Urothelium cell line (cell line): ENCODE measurements at places on chromosomes 7 and 10.

DNA sequence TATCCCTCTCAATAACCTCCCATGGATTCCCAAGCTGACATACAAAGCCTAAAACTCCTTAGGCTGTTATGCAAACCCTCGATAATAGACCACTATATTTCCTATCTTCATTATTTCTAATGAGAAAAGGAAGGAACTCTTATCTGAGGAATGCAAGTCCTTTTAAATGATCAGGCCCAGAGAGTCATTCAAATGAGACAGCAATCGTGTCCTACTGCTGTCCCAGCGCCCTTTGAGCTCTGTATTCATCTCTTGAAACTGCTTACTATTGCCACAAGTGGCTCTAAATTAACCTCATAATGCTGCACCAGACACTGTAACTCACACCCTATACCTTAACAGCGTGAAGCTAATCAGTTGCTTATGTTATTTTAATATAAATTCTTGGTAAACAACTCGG is 182.1 kb upstream of the NAMPT start:
- no peak for DNase-seq

DNA sequence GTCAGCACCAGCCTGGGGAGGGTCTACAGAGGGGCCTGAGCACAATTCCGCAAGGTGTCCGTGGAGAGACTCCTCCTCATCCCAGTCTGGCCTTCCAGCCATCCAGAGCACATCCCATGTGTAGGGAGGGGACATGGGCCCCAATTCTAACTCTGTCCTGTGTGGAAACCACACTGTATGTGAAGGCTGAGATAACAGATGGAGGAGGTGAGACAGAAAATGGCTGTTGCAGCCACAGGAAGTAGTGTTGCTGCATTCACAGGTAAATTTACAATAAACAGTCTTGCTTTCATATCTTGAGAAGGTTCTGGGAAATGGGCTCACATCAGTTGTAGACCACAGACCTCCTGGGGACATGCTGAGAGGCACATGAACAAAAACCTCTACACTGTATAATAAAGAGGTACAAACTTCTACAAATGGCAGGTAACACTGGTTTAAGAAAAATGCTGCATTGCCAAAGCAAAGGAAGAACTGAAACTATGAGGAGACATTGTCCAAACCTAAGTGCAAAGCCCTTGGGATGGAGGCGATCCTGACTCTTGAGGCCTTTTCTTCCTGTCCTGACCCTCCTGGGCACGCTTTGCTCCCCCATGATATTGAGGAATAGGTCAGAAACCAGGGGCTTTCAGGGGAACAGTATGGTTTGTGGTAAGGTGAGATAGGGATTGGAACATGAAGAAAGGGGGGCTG is 21.6 kb upstream of the GIMAP2 start:
- no peak for DNase-seq

- no peak for DNase-seq
These were observed at the start of the genes ACTR3C and LRRC61 for GRCh38 chr7:150322833-150323681. ACTR3C (minus strand) TSS chr7:150323545; CDS start chr7:150295296, 28,249 bp downstream. LRRC61 (plus strand) TSS chr7:150323355; CDS start chr7:150336862, 13,507 bp downstream.

GRCh38 chr7:5296015-5296610 is 13.4 kb downstream of the SLC29A4 start:
- no peak for DNase-seq

DNA sequence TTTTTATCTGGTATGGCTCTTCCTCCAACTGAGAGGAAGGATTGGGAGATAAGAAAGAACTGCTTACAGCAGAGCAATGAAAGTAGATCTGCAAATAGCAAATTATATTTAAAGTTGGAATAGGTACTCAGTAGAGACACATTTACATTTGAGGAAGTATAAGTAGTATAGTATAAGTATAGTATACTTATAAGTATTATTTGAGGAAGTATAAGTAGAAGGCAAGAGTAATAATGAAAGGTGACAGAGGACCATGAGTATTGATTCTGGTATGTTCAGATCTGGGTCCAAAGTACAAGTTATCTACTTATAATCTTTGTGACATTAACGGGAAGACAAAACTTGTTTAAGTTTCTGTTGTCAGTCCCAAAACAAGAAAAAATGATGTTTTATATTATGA is 527.6 kb upstream of the SORCS1 start:
- DNase-seq = no peak

GRCh38 chr10:126175641-126176262 is 212.5 kb downstream of the ADAM12 start:
- DNase-seq = no peak

DNA sequence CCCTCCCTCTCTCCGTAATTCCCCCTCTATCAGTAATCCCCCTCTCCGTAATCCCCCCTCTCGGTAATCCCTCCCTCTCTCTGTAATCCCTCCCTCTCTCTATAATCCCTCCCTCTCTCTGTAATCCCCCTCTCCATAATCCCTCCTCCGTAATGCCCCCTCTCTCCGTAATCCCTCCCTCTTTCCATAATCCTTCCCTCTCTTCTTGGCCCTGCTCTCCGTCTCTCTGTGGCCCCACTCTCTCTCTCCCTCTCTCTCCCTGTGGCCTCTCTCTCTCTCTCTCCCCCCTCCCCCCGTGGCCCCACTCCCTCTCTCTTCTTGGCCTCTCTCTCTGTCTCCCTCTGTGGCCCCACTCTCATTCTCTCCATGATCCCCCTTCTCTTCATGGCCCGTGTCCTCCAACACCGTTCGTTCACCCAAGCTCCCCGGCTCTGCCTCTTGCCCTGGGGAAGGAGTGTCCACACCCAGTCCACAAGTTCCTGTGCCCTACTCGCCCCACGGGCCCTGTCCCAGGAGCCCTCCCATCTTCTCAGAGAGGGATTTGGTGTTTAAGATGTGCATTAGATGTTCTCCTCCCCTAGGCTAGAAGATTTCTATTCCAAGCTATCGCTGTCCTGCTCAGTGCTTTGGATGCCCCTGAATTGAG is 19.8 kb downstream of the SHH start:
- DNase-seq = no peak

GRCh38 chr7:50962962-50963374 is 180.3 kb upstream of the GRB10 start:
- DNase-seq = peak; percentile 99

GRCh38 chr10:90822508-90822907 is 35.3 kb downstream of the HTR7 start:
- no peak for DNase-seq

DNA sequence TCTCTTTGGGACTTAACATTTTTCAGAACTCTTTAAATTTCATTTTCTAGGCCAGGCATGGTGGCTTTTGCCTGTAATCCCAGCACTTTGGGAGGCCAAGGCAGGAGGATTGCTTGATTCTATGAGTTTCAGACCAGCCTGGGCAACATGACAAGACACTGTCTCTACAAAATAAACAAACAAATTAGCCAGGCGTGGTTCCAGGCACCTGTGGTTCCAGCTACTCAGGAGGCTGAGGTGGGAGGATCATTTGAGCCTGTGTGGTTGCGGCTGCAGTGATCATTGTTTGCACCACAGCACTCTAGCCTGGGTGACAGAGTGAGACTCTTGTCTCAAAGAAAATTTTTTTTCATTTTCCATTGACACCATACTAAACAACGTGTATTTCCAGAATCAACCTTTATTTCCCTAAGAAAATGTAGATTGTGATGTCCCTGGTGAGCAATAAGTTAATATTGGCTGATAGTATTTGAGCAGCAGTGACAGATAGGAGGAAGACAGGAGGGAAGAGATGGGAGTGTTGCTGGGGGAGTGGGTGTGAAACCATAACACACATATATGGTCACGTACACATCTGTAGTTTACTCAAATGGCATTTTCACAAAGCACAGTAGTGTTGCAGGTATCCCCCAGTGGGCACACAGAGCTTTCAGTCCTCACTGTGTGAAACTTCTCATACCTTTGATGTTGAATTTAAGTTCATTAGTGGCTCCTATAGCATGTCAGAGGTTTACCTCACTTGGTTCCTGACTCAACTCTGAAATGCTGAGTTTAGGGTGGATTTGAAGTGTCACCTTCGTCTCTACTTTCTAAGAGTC is 205.6 kb downstream of the AUTS2 start:
- DNase-seq = no peak

- no peak for DNase-seq
These were observed 82.1 kb downstream of the AVL9 start for GRCh38 chr7:32577421-32577820.

DNA sequence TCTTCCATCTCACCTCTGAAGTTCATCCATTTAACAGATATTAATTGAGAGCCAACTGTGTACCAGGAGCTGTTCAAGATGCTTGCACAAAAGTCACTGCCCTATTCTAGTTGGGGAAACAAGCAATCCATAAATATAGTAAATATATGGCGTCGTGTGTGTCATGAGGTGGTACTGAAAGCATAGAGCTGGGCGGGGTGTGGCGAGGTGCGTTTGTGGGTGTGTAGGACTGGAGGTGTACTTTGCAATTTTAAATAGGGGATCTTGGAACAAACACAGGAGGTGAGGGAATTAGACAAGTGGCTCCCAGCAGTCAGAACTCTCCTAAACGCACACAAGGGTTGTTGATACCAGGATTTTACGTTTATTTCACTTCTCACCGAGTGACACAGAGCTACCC is 490 bp upstream of the ZNF239 start:
- no peak for DNase-seq

DNA sequence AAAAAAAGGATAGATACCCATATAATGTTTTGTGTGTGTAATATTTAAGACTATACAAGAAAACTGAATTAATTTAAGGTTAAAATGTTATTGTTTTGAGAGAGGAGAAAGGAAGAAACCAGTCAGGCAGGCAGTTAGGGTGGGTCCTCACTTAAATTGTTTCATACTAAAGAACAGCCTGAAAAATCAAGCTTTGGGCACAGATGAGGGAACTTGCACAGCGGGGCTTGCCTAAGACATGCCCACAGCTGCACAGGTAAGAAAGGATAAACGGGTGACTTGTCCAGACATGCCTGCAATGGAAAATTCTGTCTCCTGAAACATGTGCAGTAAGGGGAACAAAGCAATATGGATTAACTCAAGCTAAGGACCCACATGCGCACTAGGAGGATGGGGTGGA is 158.4 kb downstream of the BBS9 start:
- no peak for DNase-seq

DNA sequence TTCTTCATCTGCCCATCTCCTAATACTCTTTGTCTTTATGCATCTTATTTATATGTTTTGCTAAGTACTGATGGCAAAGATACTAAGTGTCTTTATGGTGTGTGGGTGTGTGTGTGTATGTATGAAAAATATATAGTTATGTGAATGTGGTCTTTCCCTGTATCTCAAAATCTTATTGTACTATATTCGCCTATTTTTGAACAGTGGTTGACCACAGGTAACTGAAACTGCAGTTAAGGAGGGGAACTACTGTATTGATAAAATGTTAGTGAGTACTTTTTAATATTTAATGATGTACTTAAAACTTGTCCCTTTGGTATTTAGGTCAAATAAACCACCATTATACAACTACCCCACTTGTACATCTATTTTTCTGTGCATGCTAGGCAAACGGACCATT is 85.9 kb downstream of the ADD3 start:
- DNase-seq = no peak

GRCh38 chr7:38855386-38855785 is 53.6 kb downstream of the VPS41 start:
- no peak for DNase-seq

DNA sequence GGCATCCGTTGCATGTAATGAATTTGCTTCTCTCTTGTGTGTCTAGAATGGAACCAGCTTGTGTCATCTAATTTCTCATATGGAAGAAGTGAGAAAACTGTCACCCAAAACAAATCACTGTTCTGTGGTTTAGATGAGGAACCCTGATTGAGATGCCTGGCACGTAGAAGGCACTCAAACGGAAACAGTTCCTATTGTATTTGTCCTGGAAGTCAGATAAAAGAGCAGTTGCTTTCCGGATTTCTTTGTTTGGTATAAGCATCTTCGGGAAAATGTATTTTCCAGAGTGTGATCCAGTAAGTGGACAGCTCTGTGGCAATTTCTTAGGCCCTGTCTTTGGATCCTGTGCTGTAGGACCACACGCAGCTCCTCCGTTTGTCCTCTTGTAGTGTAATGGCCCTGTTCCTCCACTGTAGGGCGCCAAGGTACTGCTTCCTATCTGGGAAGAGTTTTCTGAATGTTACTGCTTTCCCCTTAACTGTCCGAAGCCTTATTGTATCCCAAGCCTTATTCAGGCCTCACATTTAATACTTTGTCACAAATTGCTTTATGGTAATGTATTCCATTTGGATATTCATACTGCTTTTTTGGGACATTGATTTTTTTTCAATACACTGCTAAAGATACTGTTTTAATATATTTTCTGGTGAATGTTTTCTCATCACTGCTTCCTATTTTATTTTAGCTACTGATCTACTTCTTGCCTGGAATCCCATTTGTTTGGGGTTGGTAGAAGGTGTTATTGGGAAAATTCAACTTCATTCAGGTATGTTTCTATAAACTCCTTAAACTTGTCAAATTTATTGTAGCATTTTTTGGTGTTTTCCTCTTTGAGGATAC is 24.8 kb downstream of the INPP5F start:
- peak; percentile 57 for DNase-seq

GRCh38 chr7:104922182-104923009 is 91.6 kb upstream of the KMT2E start:
- no peak for DNase-seq

GRCh38 chr7:76998285-76998589 is 33.9 kb downstream of the SPDYE17 start:
- DNase-seq = peak; percentile 1
